NCI-H526 (cell line): ENCODE measurements at places on chromosomes 3 and 15.

- DNase-seq: no peak
Measured at GRCh38 chr3:118863731-118864322, 170.8 kb downstream of the IGSF11 start.

GRCh38 chr15:28896951-28897350 is 11.2 kb downstream of the APBA2 start:
- DNase-seq: no peak

DNA sequence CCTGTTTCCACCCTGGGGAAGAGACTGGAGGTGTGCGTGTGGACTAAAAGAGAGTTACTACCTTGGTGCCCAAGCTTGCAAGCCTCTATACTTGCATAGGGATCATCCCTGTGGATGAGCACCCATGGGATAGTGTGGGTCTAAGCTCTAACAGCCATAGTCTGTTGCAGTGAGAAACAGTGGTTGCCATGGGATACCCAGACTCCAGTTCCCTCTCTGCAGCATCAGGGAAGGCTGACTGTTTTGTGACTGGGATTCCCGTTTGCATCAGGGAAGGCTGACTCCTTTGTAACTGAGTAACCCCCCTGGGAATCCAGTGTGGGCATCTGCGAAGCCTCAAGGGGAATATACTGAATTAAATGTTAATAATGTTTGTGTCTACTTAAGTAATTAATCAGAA is 196.1 kb downstream of the ZNF621 start:
- DNase-seq: no peak

DNA sequence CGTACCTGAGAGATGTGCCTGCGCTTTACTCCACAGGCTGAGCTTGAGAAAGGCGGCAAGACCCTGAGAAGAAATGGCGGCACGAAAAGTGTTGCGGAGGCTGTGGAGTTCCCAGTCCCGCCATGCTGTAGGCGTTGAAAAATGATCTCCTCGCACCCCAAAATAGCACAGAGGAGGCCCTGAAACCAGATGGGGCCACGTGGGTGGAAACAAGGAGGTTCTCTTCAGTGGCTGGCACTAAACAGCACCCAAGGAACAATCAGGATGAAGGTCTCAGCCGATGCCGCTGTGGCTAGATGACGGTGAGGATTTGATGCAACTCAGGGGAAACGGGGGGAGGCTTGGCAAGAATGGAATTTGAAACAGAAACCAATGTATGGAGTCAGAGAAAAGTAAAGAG is 57.3 kb downstream of the TMEM212 start:
- DNase-seq: no peak

DNA sequence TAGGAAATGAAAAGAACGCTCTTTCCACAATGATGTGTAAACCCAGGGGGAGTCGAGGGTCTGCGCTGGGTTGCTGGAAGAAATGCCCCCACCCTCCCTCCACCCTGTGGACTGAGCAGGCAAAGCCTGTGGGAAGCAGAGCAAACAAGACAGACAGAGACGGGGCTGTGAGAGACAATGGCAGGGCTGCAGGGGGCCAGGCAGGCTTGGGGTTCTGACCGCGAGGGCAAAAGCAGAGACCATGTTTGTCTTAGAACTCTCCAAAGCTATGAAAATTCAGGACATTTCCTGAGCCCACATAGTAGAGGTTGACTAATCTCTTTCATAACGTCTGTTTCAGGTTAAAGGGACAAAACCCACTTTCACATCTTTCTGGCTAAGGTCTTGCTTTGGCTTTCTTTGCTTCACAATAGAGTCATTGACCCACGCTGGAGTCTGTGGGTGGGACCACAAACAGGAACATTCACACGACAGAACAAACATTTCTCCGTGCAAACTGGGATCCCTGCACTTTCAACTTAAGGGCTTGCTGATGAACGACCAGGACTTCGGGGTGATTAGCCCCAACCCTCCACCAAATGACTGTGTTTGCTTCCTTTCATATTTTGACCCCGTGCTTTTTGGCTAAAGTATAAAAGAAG is 156.0 kb upstream of the TPM1 start:
- DNase-seq: peak; percentile 11

DNA sequence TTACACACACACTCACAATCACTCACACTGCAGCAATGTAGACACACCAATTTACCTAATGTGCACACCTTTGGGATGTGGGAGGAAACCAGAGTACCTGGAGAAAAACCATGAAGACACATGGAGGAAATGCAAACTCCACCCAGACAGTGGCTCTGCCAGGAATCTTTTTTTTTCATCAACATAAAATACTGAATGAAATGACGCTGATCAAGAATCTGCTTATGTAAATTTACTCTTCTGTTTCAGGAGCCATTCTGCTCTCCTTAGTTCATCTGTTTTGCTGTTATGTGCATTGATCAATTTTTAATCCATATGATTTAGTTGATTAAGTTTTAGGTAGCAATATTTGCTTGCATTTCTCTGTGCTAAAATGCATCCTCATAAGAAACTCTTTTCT is 414.2 kb upstream of the CCDC54 start:
- DNase-seq: peak; percentile 30

- DNase-seq: no peak
Measured at GRCh38 chr15:63372018-63372705, 9.5 kb downstream of the CA12 start.

GRCh38 chr3:117628823-117629291 is 919.3 kb downstream of the TUSC7 start:
- no peak for DNase-seq

DNA sequence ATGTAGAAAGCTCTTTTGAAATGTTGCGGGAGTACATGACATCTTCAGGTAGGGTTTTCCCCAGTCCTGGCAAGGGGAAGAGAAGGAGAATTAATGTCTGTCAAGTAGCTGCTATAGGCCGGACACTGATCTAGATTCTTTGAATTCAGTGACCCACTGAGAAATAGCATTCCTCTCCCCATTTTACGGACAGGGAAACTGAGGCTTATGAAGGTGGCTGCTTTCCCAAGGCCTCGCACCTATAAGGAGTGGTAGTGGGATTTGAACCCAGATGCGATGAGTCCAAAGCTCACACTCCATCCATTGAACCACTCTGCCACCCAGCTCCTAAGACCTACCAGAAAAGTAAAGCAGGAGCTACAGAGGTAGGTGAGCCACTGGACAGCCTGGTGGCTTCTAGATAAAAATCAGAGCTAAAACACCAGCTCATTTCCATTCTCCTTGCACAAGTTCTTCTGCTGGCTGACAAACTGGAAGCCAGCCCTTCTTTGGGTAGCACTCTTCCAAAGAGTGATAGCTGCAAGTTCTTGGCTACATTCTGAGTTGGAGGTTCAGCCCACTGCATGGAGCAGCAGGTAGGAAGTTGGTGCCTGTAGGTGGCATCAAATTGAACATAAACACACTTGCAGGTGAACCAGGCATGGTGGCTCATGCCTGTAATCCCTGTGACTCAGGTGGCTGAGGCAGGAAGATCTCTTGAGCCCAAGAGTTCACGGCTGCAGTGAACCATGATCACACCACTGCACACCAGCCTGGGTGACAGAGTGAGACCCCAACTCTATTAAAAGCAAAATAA is 22.0 kb downstream of the ZNF710 start:
- no peak for DNase-seq

DNA sequence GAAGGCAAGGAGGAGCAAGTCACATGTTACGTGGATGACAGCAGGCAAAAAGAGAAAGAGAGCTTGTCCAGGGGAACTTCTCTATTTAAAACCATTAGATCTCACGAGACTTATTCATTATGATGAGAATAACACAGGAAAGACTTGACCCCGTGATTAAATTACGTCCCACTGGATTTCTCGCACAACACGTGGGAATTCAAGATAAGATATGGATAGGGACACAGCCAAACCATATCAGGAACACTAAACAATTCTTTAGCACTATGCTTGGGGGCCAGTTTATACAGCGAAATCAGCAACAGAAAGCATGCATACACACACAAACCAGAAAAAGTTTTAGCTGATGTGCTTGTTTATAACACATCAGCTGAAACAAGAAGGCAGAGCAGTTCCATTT is 704.2 kb downstream of the OTOL1 start:
- no peak for DNase-seq

DNA sequence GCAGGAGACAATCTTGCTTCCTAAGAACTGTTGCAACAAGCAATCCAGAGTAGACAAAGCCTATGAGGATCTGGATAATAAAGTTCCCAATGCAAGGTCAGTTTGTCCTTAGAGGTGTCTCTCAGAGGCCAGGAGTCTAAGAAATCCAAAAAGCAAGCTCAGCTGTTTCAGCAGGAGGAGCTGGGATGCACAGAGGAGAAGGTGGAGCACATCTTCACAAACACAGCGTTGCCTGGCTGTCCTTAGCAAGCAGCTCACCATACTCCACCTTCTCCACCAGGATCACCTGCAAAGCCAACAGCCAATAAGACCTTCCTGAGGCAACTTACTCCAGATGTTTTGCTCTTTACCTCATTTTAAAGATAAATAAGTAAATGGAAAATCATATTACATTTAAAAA is 365 bp downstream of the ZBED2 start:
- DNase-seq: no peak
